ENCODE measurements at places on chromosomes 3 and 15. TPM values are rescaled to one million over a fixed set of nuclear protein-coding genes. Genes with fewer than 3 reads are reported as not detected.

GRCh38 chr3:43194490-43195114, 88.7 kb upstream of the POMGNT2 start:
- no peak for DNase-seq

DNA sequence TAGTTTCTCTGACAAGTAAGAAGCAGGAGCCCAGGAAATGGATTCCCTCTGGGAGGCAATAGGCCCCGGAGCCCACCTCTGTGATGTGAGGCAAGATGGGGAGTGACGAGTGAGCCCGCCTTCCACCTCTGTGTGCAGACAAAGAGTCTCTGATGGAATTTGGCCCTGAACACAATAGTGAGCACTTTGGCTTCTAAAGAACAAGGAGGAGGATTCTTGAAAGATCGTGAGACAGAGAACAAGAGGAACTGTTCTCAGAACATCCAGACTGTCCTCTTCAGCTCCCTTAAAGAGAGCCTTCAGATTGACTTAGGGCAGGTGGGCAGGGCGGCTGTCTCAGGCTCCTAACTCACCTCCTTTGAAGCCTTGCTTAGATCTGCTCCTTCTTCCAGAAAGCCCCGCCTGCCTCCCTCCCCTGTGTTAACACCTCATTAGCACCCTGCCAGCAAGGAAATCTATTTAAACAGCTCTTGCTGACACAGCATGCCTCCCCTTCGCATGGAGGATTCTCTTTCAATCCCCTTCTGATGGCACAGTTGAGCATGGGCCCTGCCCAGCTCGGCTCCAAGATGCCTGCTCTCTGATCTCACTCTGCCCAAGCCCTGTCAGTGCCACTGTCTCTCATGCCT, 430.3 kb downstream of the NTRK3 start:
- DNase-seq = no peak

GRCh38 chr3:150348500-150348899, 59.6 kb upstream of the TSC22D2 start:
- no peak for DNase-seq

GRCh38 chr15:101024073-101024695, 105.0 kb downstream of the LRRK1 start:
- no peak for DNase-seq

The LRIG1 gene
- 30.9 TPM for polyA plus RNA-seq

The GADL1 gene
- 3.3 TPM for polyA plus RNA-seq

Data from left renal pelvis (tissue), 4 donors.